ENCODE measurements at places on chromosomes 12 and 14.

DNA sequence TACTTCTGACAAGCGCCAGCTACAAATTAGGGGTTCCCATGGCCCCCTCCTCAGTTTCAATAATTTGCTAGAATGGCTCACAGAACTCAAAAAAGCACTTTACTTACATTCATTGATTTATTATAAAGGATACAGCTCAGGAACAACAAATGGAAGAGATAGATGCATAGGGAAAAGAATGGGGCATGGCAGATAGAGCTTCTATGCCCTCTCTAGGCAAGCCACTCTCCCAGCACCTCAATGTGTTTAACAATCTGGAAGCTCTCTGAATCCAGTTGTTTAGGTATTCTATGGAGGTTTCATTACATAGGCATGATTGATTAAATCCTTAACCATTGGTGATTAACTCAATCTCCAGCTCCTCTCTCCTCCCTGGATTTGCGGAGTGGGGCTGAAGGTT, 184.5 kb upstream of the DAAM1 start:
- no peak for DNase-seq

DNA sequence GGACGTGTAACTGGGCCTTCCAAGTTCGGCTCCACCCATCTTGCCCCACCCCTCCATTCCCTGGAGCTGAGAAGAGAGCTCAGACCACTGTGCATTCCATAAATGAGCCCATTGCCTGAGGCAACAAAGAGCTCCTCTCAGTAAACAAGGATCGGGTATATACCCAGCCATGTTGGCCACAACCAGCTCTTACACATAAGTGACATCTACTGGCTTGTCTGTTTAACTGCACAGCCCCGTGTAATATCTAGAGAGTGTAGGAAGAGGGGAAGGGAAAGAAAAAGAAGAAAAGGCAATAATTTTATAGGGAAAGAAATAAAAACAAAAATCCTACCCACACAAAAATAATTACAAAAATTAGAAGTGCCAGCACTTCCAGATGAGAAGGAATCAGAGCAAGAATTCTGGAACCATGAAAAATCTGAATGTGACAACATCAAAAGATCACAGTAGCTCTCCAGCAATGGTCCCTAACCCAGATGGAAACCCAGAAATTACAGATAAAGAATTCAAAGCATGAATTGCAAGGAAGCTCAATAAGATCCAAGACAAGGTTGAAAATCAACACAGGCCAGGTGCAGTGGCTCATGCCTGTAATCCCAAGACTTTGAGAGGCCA, 308.1 kb downstream of the RPAP3 start:
- no peak for DNase-seq

GRCh38 chr14:34345718-34346465, 116.1 kb downstream of the SPTSSA start:
- no peak for DNase-seq

DNA sequence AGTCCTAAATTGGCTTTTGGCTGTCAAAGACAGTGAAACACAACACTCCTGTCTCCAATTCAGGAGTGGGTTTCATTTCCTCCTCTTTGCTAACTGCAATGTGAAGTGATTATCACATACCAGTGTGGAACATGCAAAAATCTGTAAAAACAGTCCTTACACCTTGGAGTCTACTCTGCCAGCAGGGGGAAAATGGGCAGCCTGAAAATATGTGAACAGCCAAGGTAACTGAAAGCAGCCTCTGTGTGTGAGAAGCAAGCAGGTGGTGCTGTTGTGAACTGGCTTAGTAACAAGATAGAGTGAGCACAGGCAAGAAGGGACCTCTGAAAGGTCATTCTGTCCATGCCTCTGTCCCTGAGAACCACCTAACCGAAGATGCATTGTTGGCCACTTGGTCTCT, 6.0 kb downstream of the PRMT8 start:
- DNase-seq: no peak

DNA sequence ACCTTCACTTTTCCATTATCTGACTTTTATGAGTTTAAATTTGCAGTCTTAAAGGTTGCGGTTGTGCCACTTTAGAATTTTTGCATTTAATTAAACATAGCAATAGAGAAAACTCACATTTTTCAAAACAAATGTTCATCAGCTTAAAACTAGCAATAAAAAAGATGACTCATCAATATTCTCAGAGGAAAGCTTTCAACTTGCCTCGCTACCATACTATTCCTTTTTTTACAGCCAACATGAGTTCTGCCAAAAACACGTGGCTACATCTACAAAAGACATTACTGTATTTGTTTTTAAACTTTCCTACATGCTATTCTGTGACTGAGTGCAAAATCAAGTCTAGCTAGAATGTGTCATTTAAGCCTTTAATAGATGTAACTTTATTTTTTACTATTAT, 497.1 kb downstream of the RPS29 start:
- DNase-seq: no peak

DNA sequence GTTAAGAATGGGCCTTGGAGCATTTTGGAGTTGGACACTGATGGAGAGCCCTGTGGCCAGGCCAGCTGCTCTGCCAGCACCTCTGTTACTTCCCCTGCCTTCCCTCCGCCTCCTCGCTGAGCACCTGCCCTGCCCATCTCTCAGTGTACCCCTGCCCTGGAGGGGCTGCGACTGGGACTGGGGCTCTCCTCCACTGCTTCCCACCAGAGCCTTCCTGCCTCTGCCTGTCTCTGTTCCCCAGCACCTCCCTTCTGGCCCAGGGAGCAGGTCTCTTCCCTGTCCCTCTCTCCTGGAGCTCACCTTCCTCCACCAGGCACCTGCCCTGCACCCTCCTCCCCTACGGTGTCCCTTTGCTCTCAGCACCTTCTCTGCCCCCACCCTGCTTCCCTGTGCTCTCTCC, 62.1 kb downstream of the WDR20 start:
- DNase-seq: no peak

GRCh38 chr14:100609941-100610391, 22.7 kb upstream of the BEGAIN start:
- peak; percentile 39 for DNase-seq

DNA sequence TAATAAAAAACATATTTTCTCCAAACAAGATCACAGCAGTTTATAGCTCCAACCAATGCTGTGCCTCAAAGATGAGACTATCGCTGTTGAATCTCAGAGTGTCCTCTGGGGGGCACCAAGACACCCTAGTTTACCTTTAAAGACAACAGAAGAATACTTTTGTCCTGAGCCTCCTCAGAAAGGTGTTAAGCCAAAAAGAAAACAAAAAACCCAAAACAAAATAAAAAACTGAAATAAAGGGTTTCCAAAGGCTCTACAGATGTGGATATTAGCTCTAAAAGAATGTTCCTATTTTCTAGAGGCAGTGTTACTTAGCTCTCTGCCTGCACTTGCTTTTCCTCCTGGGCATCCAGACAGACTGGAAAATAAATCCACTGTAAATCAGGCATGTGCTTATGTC, 86.9 kb upstream of the TTC7B start:
- peak; percentile 51 for DNase-seq

- no peak for DNase-seq
Observed at GRCh38 chr12:107718606-107719005, 33.0 kb downstream of the PWP1 start.

- no peak for DNase-seq
Observed at GRCh38 chr14:93905623-93906022, 21.5 kb upstream of the FAM181A start.

DNA sequence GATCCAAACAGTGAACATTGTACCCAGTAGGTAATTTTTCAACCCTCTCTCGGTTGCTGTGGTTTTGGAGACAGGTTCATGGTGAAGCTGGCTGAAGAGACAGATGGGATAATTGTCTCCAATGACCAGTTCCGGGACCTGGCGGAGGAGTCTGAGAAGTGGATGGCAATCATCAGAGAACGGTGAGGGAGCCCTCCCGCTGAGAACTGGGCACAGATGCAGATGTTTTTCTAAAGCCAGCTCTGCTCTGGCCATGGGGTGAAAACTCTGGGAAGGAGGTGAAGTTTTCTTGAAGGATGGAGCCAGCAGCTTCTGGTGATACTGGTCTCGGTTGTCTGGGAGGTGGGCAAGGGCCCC, 6.2 kb downstream of the KHNYN start:
- DNase-seq: no peak

GRCh38 chr14:81400202-81400678, at the start of gene STON2:
Gene STON2, minus strand, starts transcription at chr14:81400324. Its CDS starts 1,942 bp downstream, at chr14:81398382.
- DNase-seq: peak; percentile 29

GRCh38 chr14:75223664-75224154, 47.3 kb upstream of the TMED10 start:
- no peak for DNase-seq

GRCh38 chr12:31869972-31870371, 89.2 kb upstream of the RESF1 start:
- no peak for DNase-seq

DNA sequence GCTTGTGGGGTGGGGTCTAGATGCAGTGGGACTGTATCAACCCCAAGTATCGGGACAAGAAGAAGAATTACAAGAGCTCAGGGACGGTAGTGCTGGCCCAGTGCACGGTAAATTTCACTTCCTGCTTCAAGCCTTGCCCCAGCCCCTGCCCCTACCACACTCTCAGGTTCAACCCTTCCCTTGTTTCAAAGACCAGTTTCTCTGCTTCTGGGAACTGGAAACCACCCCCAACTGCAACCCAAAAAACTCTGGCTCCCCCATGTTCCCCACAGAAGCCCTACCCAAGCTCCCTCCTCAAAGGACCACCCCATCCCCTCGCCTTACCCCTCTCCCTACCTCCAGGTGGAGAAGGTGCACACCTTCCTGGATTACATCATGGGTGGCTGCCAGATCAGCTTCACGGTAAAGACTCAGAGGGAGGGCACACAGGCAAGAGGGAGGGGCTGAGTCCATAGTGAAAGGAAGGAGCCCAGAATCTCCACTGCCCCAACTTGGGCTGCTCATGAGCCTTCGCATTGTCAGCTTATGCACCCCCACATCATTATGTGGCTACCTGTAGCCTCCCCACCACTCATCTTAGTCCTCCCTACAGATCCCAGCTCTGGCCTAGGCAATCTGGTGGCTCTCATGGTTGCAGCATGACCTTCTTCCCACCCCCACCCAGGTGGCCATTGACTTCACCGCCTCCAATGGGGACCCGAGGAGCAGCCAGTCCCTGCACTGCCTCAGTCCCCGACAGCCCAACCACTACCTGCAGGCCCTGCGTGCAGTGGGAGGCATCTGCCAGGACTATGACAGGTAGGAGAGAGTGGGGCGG, 4.3 kb downstream of the CPNE6 start:
- no peak for DNase-seq

GRCh38 chr14:61280526-61281185, 482 bp downstream of the TMEM30B start:
- peak; percentile 85 for DNase-seq

DNA sequence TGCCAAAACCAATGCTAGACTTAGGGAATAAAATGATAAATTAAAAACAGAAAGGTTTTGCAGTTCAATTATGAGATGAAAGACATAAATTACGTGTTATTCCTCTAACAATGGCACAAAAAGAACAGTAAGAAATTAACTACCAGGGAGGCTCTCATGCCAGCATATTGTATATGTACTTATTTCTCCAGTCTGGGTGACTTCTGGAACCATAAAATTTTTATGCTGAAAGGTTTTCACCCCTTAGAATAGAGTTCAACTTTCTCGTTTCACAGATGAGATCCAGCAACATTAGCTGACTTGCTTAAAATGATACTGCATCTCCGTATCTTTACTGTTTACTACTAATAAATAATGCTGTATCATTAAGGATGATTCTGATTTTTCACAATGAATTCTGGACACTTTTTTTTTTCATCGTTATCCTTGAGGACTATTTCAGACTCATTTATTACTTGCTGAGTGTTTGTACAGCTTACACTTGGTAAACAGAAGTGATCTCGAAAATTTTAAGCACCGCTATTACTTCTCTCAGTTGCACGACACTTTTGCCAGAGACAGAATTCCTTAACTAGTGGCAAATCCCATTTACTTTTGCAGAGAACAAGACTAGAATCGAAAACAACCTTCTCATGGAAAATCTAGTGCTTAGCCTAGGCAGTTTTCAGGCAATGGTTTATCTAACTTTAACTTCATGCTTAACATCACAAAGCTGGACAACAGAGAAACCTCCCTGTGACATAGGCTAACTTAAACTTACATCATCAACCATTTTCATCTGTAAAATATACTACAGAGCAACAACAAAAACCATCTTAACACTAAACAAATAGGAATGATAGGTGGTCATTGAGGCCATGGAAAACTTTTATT, 2.7 kb downstream of the RSRC2 start:
- DNase-seq: no peak

DNA sequence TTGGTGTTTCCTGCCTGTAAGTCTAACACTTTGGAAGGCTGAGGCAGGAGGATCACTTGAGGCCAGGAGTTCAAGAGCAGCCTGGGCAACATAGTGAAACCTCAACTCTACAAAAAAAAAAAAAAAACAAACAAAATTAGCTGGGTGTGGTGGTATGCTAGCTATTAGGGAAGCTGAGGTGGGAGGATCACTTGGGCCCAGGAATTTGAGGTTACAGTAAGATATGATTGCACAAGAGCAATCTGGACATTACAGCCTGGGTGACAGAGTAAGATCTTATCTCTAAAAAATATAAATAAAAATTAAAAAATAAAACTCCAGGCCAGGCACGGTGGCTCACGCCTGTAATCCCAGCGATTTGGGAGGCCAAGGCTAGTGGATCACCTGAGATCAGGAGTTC, 39.8 kb upstream of the CMKLR1 start:
- no peak for DNase-seq

- no peak for DNase-seq
Observed at GRCh38 chr14:50666772-50667683, 1.1 kb downstream of the SAV1 start.

- DNase-seq: peak; percentile 70
Observed at GRCh38 chr12:13375583-13376345, 179.2 kb downstream of the EMP1 start.

DNA sequence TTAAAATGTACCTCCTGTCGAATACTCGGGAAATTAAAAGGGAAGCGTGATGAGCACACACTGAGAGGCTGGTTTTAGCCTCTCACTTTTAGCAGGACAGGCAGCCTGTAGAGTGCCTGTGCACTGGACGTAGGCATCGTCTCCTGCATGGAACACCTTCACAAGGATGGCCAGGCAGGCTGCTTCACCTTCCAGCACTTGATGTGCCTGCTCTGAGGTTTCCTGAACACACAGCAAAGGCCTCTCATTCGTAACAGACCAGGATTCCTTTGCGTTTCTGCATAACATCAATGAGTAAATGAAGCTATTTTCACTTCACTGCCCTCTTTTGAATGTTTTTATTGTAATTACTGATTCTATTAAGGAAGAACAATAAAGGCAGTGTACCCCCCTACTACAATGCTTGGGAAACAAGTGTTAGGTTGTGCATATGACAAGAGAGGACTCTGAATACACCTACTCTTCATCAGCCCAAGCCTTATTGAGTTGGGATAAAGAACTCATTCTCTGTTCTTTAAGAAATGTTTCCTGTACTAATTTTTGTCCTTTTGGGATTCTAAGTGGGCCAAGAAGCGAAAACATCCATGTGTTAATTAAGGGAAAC, 1077.6 kb upstream of the FOXG1 start:
- no peak for DNase-seq

GRCh38 chr12:71719647-71720370, 33.9 kb downstream of the TMEM19 start:
- no peak for DNase-seq

Measured in right lobe of liver (tissue), 6 donors.